T-helper 22 cell (primary cell): ENCODE measurements at places on chromosomes 2 and 18.

DNA sequence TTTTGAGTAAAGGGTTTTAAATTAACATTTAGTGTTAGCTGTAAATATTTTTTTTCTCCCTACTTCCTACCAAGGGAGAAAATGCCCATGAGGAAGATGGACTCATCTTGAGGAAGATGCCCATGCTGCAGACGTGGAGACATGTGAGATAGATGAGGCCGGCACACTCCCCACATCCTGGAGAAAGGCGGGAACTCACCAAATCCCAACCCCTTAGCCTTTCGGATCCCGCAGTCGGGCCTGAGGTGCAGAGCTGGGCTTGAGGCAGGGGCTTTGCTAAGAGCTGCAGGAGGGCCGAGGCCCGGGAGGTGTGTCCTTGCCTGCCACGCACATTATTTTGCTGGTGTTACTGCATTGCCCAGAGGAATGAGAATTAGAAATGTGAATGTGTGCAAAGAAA lies 137.9 kb downstream of the NAPG start:
- no peak for DNase-seq

DNA sequence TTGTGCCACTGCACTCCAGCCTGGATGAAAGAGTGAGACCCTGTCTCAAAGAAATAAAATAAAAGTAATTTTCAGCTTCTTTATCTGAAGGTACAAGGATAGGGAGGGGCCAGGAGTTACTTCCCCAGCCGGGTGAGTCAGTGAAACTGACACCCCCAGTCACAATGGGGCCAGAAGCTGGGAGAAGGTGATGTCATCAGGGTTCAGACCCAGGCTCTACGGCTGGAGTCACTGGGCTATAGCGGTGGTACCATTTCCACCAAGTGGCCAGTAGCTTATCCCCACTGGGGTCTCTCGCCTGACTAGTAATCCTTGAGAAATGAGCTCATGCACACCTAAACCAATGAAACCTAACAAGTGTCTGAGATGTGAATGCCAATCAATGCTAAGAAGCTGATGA lies 107.9 kb downstream of the ALPK2 start:
- no peak for DNase-seq

- DNase-seq, result no peak
Measured at GRCh38 chr2:240731178-240731545, 39.5 kb downstream of the AQP12A start.

- no peak for DNase-seq
Measured at GRCh38 chr18:48393776-48394175, 15.4 kb downstream of the ZBTB7C start.

- DNase-seq, result no peak
Measured at GRCh38 chr2:153222231-153223165, 256.1 kb downstream of the RPRM start.

DNA sequence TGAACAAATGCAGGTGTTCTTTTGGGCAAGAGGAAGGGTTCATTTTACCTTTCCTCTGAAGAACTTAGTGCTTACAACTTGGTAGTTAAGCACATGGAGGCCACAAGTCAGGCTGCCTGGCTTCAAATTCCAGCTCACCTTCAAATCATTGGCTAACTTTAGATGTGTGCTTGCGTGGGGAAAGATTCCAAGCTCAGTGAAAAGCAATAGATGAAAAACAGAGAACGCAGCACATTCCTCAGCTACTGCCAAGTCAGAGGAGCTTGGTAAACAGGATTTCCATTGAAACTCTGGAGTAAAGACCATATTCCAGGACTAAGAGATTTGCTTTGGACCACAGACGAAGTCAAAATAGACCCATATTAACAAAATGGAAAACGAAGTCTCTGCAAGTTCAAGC lies 96.3 kb upstream of the ASB18 start:
- DNase-seq, result no peak

- DNase-seq, result no peak
Measured at GRCh38 chr2:3626812-3627499, 31.0 kb upstream of the ALLC start.

DNA sequence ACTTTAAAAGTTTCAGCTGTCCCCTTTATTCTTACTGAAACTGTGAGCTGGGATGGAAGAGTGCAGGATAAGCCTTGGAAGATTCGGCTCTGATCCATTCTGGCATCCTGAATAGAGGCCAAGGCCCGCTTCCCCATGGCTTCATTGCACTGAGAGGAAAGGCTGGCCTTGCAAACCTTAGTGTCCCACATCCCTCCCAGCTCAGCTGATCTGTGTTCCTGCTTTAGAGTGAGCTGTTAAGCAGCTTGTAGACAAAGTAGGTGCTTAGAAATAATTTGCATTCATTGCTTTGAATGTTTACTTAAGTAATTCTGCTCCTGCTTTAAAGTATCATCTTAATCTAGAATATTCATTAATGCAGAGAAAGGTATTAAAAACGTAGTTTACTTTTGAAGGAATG lies 169.6 kb upstream of the BOD1L2 start:
- no peak for DNase-seq

- DNase-seq, result no peak
Measured at GRCh38 chr2:128447538-128447995, 128.9 kb upstream of the HS6ST1 start.

DNA sequence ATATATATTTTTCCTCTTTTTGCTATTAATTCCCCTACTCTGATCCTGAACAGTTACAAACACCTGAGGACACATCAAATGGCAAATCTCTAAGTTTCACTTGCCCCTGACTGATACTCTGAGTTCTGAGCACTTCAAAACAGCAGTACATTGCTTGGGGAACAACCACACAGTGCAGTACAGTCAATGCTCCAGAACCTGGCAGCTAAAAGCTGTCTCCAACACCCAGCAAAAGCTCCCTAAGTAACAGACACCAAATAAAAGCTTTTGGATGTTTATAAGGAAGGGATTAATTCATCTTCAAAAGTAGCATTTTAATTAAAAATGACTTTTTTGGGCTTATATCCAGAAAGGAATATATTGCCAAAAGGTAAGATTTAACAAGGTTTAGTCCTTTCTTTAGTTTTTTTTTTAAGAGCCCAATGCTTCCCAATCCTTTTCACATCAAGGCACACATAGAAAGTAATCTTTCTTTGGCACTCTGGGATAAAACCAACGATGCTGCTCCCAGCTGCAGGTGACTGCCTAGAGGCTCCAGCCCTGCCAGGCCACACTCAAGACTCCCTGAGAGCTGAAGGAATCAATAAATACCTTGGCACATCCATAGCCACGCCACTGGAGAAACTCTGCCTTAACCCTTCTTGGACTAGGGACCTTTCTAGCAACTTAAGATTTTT lies 164.9 kb upstream of the ZFP36L2 start:
- DNase-seq, result no peak

- DNase-seq, result no peak
Measured at GRCh38 chr2:218822622-218823021, 9.0 kb downstream of the PRKAG3 start.

DNA sequence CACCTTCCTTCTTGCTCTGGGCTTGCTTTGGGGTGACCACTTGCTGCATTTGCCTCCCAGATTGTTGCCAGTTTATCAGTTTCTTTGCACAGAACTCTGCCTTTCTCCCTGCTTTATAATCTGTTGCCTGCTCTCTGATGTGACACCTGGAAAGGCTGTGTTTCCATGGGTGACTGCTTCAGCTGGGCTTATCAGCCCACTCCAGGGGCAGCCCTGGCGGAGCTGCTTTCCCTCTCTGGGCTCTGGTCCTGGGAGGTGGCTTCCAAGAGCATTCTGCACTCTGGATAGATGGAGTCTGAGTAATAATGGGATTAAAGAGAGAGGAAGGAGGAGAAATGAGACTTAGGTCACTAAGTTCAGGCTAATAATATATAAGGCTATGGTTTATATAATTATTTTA lies 352.7 kb downstream of the TSN start:
- no peak for DNase-seq

- DNase-seq, result no peak
Measured at GRCh38 chr18:48994044-48994651, 43.4 kb upstream of the SMAD7 start.

DNA sequence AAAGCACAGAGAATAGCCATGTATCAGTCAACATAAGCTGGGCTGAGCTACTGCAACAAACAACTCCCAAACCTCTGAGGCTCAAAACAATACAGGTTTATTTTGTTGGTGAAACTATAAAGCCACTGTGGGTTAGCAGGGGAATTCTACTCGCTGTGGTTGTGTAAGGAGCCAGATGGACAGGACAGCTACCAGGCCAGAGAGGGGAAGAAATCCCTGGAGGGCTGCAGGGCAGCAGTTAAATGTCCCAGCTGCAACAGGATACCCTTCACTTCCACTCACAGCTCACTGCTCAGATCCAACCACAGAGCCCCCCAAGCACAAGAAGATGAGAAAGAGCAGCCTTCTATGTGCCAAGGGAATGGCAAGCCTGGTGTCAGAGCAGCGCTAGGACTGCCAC lies 245.9 kb upstream of the RAB6C start:
- DNase-seq, result no peak

DNA sequence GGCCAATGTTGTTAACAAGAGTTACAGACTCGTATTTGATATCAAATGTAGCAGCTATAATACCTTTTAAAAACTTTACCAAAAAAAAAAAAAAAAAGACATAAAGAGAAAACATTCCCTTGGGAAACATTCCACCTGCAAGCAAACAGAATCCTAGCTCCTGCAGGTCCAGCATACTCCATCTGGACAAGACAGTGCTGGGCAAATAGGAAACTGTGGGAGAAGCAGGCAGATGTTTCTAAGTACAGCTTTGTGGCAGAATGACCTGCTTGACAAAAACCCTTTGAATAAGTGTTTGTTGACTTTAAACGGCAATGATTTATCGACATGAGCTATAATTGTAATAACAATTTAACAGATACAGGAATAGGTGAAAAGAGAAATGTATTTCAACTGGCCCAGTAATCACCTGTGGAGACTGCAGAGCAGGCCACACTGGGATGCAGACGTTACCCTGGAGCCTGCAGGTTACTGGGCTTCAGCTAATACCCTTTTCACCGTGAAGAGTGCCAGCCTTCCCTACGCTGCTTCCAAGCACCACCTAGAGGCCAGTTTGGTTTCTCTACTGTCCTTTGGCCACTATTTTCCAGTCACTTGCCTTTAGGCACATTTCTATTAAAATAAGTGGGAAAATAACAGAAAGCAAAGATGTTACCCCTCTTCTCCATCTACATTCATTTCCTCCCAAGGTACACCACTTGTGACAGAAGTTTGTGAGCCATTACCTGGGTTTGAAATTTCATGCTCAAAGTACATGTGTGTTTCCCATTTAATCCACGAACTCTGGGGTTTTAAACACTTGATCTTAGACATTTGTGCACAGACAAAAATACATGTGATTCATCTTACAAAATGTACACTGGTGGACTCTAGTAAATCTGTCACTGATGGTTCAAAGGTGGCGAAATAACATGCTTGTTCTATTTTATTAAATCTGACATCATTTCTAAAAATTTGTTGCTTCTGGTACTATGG lies 96.9 kb upstream of the ZNF397 start:
- DNase-seq, result no peak

DNA sequence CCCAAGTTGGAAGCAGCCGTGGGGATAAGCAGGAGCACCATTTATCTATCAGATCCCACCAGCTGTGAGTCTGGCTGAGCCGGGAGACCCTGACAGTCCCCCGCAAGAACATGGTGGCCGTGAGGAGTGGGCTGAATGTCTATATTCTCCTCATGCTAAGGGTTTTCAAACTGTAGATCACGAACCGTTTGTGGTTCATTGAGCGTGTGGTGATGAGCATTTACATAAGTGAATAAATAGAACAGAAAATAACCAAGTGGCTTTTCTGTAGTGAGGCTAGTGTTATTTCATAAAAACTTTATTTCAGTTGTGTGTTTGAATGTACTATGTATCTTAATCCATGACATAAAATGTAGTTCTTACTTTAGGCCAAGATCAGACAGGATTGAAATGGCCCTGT lies 190.2 kb upstream of the APCDD1 start:
- no peak for DNase-seq

GRCh38 chr2:128488434-128488833 lies 169.8 kb upstream of the HS6ST1 start:
- no peak for DNase-seq

DNA sequence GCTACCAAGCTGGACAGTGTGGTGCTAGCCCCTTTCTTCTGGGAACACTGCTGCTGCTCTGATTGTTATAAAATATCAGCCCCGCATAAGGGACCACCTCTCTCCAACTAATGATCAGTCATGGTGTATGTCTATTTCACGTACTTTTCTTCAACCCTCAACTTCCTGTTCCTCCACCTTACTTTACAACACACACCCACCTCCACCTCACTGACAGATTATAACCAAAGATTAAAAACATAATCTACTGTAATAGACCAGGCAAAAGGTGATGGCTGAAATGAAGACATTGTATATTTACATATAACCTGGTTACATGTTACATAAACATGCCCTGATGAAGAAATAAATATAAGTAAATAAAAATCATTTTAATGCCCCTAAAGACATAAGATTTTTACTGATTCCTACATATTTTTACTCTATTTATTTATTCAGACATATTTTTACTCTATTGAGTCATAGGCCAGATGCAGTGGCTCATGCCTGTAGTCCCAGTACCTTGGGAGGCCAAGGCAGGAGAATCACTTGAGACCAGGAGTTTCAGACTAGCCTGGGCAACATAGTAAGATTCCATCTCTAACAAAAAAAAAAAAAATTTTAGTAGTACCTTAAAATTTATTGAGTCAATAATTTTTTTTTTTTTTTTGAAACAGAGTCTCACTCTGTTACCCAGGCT lies 12.8 kb downstream of the STK39 start:
- DNase-seq, result no peak

- DNase-seq, result no peak
Measured at GRCh38 chr2:212409560-212409959, 129.0 kb downstream of the ERBB4 start.

DNA sequence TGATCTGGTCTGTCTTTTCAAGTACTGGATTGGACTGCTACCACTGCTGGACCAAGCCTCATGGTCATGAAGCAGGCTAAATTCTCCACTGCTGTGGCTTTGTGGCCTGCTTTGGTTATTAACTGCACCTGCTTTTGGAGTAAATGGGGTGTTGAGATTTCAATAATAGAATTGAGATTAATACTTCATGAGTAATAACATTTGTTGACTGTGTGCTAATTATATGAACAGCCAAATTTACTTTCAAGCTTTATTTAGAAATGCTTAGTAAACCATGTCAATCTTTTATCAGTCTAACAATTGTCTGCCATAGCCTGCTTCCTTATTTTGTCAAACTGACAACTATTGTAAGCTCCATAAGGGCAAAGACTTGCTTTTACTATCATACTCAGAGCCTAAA lies 27.4 kb upstream of the MTIF2 start:
- no peak for DNase-seq

GRCh38 chr2:61705625-61706024 lies 148.2 kb downstream of the FAM161A start:
- no peak for DNase-seq

DNA sequence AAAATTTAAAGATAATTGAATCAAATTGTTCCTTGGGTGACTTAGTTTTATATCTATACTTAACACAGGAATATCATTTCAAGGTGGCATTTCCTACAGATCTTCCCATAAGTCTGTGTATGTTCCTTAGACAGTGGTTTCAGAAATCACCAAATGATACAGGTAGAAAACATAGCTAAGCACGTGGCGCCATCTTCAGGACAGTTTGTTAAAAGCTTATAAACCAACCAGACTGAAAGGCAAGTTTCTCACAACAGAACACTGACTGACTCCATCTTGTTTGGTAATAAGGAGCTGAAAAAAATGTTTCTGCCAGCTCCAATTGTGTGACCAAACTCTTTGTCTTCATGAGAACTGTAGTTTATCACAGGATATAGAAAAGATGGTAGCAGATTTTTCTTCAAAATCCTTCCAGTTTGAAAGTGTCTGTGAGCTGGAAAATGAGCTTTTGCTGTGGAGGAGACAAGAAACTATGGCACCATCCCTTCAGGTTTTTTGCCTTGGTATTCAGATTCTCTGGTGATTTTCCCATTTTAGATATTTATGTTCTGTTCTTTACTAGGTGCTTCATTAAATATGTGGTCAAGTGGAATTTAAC lies 34.8 kb upstream of the NEUROD1 start:
- peak; percentile 2 for DNase-seq
